Fibroblast of upper back skin (primary cell): ENCODE measurements at places on chromosomes 7 and 10.

DNA sequence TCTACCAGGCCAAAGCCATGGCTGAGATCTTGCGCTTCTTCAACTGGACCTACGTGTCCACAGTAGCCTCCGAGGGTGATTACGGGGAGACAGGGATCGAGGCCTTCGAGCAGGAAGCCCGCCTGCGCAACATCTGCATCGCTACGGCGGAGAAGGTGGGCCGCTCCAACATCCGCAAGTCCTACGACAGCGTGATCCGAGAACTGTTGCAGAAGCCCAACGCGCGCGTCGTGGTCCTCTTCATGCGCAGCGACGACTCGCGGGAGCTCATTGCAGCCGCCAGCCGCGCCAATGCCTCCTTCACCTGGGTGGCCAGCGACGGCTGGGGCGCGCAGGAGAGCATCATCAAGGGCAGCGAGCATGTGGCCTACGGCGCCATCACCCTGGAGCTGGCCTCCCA is 142.7 kb downstream of the GRM3 start:
- DNase-seq: no peak

- peak; percentile 91 for DNase-seq
Measured at GRCh38 chr10:34581801-34582532, 233.1 kb downstream of the PARD3 start.

- peak; percentile 32 for DNase-seq
Measured at GRCh38 chr7:11193131-11193867, 219.6 kb downstream of the PHF14 start.

DNA sequence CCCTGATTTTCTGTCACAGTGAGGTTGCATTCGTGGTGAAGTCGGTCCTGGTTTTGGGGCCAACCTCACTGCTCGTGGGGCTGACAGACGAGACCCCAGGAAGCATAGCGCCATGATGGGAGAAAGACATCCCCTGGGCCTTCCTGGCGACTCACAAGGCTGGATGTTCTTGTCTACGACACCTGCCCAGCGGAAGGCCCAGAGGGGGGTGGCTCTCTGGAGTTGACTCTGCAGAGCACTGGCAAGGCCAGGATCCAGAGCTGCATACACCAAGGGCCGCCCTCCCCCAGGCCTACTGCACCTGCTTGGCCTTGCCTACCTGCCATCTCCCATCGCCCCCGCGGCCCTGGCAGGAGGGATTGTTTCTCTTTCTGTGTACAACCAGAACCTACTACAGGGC is 608.9 kb downstream of the PTPRN2 start:
- no peak for DNase-seq

DNA sequence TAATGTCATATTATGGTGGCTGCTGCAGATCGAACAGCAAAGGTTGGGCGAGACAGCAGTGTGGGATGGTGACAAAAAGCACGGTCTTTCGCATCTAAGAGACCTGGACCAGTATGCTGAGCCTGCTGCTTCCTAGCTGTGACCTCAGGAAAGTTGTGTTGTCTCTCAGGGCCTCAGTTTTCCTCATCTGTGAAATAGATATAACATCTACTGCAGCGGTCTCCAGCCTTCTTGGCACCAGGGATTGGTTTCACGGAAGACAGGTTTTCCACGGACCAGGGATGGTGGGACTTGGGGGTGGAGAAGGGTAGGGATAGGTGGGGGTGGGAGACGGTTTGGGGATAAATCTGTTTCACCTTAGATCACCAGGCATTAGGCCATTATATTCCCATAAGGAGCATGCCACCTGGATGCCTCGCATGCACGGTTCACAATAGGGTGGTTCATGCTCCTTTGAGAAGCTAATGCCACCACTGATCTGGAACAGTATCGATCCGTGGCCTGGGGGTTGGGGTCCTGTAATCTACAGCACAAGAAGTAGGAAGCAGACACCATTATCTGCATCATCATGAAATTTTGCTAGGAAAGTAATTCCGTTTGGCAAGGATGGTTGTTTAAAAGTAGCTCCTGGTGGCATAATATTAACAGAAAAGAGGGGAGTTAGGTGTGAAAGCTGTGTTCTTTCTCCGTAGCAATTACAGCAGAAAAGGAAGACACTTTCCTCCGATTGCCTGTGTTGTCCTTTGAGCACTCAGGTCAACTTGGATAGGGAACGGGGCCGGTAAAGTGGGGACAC is 10.8 kb downstream of the KLF6 start:
- DNase-seq: no peak

GRCh38 chr7:44128721-44129582 is 5.6 kb upstream of the POLD2 start:
- no peak for DNase-seq

GRCh38 chr7:2022021-2022409 is 210.7 kb downstream of the MAD1L1 start:
- DNase-seq: no peak

- DNase-seq: no peak
Measured at GRCh38 chr10:119775529-119775928, 49.7 kb downstream of the INPP5F start.

DNA sequence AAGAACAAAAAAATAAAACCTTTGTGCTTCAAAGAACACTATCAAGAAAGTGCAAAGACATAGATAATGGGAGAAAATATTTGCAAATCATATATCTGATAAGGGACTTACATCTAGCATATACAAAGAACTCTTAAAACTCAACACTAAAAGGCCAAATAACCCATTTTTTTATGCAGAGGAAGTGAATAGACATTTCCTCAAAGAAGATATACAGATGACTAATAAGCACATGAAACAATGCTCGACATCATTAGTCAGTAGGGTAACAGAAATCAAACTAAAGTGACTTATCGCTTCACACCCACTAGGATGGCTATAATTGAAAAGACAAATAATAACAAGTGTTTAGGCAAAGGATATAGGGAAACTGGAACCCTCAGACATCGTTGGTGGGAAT is 78.0 kb downstream of the MALSU1 start:
- DNase-seq: no peak

DNA sequence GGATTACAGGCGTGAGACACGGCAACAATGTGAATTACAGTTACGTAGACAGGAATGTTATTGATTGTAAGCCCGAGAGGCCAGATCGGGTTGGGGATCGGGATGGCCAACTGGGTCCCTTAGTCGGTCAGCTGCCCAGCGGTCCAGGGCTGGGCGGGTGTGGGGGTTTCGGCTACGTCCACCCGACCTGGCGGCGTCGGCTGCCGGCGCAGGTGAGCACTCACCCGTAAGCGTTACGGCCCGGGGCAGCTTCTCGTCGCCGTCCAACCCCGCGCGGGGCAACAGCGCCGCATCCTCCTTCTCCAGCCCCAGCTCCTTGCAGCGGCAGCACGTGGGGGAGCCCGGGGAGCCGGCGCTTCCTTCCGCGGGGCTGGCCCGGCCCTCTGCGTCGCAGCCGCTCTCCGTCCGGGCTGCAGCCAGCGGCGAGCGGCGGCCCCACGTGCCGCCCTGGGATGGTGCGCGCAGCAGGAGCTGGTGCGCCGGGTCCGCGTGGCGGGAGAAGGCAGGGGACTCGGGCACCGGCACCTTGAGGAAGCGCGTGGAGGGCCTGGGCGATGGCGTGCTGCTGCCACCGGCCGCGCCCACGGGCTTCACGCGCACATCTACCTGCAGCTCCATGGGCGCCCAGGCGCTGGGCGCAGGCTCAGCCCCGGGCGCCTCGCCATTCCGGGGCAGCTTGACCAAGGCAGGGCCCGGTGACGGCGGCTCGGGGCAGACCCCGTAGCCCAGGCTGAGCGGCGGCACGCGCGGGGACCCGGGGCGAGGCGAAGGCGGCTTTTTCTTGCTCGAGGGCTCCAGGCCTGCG is 609 bp downstream of the KLRG2 start:
- no peak for DNase-seq

GRCh38 chr7:12210179-12211053 is 678 bp upstream of the TMEM106B start:
- no peak for DNase-seq

GRCh38 chr10:24209946-24210491 is 1.1 kb downstream of the KIAA1217 start:
- peak; percentile 75 for DNase-seq

GRCh38 chr7:116952635-116953371 is 498 bp upstream of the ST7 start:
- no peak for DNase-seq

DNA sequence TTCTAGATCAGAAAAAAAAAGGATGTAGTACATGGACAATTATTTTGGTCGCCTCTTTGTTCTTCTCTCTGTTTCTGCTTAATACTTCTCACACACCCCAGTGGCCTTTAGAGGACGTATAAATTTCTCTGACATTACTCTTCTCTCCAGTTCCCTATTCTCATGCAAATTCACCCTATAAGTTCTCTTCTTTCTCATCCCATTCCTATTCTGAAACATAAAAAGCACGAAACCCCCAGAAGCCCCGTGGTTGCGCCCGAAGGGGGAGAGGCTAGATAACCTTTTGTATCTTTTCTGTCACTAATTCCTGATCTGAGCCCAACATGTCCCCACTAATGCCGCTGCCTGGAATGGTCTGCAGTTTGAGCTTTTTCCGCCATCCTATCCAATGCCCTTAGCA is 136.9 kb downstream of the SKIDA1 start:
- DNase-seq: no peak
